Stimulated activated CD4-positive, alpha-beta T cell treated with anti-CD3 and anti-CD28 coated beads, Interleukin-15, amount 100 ng/mL, for 48 hours (primary cell): ENCODE measurements at places on chromosomes 6 and 20.

- no peak for DNase-seq
These were observed 45.5 kb upstream of the GLP1R start for GRCh38 chr6:39003072-39003471.

- DNase-seq = no peak
These were observed 5.3 kb downstream of the TMEM170B start for GRCh38 chr6:11542863-11543262.

GRCh38 chr6:19269341-19269898 is 567.8 kb upstream of the ID4 start:
- no peak for DNase-seq

- DNase-seq = peak; percentile 17
These were observed 73.7 kb downstream of the DTNBP1 start for GRCh38 chr6:15588971-15589634.

DNA sequence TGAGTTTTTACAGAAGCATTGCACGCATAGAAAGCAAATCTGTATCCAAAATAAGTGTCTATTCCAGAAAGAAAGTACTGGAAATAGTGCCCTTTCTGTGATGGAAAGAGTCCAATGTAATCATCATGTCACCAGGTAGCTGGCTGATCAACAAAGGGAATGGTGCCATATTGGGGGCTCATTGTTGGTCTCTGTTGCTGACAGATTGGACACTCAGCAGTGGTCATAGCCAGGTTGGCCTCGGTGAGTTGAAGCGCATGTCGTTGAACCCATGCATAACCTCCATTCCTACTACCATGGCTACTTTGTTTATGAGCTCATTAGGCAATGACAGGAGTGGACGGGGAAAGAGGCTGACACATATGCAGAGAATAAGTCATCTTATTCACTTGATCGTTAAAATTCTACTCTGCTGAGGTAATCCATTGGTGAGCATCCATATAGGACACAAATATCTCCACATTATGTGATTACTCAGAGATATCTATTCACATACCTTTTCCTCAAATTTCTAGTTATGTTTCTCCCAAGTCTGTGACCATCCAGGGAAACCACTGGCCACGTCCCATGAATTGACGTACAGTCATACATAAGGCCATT is 560.5 kb downstream of the HAO1 start:
- no peak for DNase-seq

DNA sequence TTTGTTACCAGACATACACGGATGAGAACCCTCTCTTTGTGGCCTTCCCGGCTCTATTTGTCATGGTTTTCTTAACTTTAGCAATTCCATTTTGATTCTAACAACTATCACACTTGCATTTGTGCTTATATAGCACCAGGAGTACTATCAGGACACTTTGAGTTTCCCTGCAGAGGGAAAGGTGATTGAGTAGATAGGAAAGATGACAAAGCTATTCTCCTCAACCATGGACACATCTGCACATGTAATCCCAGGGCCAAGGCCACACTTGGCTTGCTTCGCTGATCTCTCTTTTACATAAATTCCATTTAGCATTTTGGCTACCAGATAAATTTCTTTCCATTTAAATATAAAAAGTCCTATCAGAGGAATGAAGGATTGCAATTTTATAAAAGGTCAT is 23.3 kb upstream of the CFAP206 start:
- DNase-seq = no peak

GRCh38 chr6:11773013-11773412 is 5.6 kb downstream of the ADTRP start:
- DNase-seq = no peak

DNA sequence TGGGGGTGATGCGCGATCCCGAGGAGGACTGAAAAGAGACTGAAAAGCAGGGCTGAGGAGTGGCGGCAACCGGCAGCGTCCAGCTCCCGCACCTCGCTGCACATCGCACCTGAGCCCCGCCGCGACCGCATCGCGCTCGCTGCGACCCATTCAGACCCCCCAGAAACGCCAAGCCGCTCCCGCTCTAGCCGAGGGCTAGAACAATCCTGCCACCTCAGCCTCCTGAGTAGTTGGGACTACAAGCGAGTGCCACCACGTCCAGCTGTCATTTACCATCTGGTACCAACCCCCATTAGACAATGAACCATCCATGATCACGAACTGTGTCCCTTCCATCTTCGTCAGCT is 33.2 kb downstream of the HLA-A start:
- no peak for DNase-seq

DNA sequence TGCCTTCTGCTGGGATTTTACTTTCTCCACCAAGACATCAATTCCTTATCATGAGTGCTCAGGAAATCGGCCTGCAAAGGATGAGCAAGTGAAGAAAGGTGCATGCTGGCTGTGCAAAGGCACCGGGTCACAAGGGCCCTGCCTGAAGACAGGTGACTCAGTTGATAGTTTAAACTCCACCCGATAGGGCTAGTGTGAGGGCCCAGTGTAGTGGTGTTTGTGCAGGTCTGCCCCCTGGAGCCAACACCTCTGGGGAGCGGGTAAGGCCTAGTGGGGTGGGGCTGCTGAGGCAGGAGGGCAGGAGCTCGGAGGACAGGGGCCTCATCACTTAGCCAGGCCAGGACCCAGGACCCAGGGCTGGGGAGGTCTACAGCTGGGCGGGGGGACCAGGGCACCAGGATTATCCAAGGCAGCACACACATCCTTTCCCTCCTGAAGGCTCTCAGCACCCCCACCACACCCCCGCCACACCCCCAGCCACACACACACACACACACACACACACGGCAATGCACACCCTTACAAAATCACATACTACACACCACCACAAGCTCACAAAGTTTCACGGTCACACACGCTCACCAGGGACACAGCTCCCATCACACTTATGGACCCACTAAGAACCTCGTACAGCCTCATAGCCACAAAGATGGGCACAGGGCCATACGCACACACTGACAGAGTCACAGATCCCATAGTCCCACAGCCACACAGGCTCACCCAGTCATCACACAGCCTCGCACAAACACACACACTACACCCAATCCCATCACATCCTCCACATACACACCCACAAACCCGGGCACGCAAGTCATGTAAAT is 75.4 kb downstream of the GRM4 start:
- DNase-seq = no peak

- peak; percentile 59 for DNase-seq
These were observed 275.8 kb upstream of the PRDM1 start for GRCh38 chr6:105810105-105810921.

GRCh38 chr6:134714113-134714512 is 235.8 kb downstream of the ALDH8A1 start:
- no peak for DNase-seq

GRCh38 chr6:115796061-115796460 is 264.6 kb downstream of the FRK start:
- no peak for DNase-seq

DNA sequence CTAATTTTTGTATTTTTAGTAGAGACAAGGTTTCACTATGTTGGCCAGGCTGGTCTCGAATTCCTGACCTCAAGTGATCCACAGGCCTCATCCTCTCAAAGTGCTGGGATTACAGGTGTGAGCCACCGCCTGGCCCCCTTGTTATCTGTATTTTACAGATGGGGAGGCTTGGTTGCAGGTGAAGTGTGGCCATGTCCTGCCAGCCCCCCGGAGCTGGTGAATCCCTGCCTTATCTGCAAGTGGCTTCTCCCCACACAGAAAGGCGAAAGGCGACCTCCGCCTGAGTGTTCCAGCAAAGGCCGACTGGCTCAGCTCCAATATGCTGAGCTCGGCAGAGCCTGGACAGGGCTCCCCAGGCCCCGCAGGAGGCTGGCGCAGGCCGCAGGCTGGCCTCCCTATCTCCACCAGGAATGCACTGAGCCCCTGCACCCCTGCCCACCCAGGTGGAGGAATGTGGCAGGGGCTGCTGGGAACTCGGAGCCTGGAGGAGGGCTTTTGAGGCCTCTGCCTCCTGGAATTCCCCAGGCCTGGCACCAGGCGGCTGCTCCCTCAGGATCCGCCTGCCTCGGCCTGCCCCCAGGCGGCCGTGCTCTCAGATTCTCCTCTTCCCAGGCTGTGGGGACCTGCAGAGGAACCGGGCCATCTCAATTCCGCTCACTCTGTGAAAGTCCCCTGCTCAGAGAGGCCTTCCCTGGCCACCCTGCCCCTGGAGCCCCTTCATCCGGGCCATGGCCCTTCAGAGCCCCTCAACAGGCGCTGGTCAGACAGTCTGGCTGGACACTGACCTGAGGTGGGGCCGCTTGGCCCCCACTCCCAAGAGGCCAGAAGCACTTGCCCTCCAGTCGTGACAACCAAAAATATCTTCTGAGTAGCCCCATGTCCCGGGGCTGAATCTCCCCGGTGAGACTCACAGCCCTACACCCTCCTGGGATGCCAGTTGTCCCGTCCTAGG is 9.3 kb upstream of the LAMA5 start:
- no peak for DNase-seq

DNA sequence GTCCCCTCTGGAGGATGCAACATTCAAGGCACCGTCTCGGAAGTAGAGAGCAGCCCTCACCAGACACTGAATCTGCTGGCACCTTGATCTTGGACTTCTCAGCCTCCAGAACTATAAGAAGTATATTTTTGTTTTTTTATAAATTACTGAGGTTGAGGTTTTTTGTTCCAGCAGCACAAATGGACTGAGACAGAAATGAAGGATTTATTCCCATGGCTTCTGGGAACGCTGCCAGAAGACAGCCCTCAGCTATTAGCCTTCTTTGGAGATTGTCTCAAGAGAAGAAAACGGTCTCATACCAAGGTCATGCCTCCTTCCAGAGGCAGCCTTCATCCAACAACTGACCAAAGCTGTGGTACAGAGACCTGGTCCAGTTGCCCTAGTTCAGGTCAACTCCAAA is 85.4 kb downstream of the CHMP4B start:
- DNase-seq = no peak

DNA sequence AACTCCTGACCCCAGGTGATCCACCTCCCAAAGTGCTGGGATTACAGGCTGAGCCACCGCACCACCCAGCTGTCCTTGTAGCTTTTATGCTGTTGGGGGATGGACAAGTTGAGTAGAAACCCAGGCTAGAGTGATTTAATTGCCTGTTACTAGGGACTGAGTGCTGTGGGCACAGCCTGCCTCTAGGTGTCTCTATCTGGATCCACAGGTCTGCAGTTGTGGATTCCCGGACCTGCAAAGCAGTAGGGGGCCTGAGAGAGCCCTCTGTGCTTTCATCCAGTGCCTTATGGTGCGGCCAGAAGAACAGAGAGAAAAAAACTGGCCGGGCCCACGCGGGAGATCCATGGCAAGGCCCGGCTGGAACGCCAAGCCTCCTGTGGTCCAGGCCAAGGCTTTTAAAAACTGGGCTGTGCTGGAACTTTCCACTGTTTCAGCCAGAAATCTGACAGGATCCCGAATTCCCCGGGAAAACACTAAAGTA is 5.2 kb downstream of the SIRPA start:
- no peak for DNase-seq

GRCh38 chr6:126147291-126147815 is 161.0 kb downstream of the TRMT11 start:
- no peak for DNase-seq

GRCh38 chr20:23071996-23072395 is 14.1 kb downstream of the CD93 start:
- no peak for DNase-seq

GRCh38 chr6:137452333-137452894 is 41.8 kb downstream of the OLIG3 start:
- no peak for DNase-seq

DNA sequence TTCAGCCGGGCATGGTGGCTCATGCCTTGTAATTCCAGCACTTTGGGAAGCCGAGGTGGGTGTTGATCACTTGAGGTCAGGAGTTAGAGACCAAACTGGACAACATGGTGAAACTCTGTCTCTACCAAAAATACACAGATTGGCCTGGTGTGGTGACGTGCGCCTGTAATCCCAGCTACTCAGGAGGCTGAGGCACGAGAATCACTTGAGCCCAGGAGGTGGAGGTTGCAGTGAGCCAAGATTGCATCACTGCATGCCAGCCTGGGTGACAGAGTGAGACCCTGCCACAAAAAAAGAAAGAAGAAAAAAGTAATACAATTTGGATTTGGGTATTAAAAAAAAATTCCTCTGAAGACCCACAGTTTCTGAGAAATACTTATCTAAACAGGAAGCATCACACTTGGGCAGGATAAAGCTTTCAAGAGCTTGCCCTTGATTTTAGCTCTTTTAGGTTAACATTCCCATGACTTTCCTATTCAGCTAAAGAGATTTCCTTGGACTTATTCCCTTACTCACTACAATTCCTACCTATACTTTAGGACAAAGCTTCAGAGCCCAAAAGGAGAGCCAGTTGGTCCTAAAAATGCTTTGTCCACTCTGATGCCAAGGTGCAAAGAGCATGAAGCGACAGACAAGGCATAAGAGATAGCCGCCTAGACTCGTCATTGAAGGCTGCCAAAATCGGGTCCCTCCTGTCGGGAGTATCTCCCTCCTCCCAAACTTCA is 1.9 kb downstream of the ELOVL2 start:
- no peak for DNase-seq

GRCh38 chr6:152909241-152909640 is 73.6 kb downstream of the FBXO5 start:
- no peak for DNase-seq

GRCh38 chr20:35833241-35833640 is 61.4 kb downstream of the PHF20 start:
- no peak for DNase-seq

- DNase-seq = no peak
These were observed 115.2 kb upstream of the GLP1R start for GRCh38 chr6:38933426-38933825.

- no peak for DNase-seq
These were observed 109.6 kb upstream of the RREB1 start for GRCh38 chr6:6998194-6998569.

DNA sequence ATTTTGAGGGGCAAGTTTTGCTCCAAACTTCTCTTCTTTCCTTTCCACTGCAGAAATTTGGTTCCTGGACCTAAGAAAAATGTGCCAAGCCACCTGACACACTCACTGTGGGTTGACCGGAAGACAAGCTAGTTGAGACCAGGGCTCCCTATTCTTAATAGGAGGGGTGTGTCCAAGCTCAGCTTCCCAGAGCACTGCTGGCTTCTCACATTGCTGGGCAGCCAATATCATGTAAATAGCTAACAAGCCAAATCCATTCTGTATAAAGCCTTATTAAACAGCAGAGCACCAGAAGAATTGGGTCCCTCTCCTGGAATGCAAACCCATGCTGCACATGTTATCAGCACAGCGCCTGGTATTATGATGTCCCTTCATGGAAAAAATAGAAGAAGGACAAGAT is 17.0 kb upstream of the SAMD3 start:
- no peak for DNase-seq

- DNase-seq = no peak
These were observed 3.5 kb upstream of the COL20A1 start for GRCh38 chr20:63289311-63290135.

GRCh38 chr20:49882171-49882970 is 33.0 kb downstream of the SPATA2 start:
- no peak for DNase-seq
